GM06990 (cell line): ENCODE measurements at places on chromosomes 5 and 9.

- no peak for DNase-seq
Observed at GRCh38 chr9:114159691-114160090, 4.4 kb downstream of the COL27A1 start.

DNA sequence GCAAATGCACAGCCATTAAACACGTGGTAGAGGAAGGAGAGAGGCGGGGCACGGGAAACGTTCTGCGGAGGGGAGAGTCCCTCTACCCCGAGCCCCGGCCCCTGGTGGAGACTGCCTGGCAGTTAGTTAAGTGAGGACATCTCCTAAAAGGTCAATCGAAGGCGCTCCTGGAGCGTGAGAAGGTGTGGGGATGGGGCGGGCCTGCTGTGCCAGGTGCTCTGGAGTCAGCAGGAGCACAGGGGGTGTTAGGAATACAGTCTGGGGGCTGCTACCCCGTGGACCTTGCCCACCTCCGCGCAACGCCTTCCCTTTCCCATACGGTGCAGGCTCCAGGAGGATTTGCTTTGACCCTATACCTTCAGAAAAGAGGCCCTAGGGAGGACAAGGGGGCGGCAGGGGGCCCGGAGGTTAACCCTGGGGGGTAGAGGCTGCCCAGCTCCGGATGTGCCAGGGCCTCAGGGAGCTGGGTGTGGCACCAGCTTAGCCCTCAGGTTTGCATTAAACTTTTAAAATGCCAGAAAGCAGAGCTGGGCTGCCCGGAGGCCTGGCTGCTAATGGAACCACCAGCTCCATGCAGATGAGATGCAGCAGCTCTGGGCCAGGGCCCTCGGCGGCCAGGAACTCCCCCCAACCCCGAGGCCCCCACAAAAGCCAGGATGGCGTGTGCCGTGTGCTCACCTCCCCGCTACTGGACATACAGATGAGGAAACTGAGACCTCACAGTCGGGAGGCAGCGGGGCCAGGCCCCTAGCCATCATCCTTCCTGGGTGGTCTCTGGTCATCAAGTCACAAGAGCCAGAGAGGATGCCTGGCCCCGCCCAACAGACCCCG is 39.2 kb downstream of the NACC2 start:
- DNase-seq, result peak; percentile 1

DNA sequence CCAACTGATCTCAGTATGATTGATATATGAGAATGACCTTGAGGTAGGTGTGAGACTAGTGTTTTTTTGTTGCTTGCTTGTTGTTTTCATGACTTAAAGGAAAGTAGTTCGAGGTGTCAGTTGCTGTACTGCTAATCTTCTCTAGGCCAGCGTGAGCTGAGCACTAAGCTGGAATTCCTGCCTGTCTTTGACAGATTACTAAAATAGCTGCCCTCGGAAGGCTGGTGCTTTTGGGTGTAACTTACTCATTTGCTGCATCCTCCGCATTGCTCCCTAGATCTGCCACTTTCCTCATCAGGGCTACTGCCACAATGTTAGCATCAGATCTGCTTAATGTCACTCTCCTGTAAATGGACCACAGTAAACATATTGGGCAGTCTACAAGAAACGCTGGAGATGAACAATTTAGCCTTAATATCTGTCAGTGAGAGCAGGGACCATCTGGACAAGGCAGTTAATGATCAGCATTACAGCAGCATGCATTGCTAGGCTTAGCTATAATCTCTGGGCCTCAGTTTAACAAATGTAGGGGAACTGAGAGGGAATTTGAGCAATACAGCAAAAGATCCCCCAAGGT is 106.6 kb upstream of the CDH6 start:
- no peak for DNase-seq

GRCh38 chr5:111756581-111757354 is at the start of gene NREP:
Gene NREP, minus strand, starts transcription at chr5:111757194. Its CDS starts 1,422 bp downstream, at chr5:111755772.
- peak; percentile 29 for DNase-seq

DNA sequence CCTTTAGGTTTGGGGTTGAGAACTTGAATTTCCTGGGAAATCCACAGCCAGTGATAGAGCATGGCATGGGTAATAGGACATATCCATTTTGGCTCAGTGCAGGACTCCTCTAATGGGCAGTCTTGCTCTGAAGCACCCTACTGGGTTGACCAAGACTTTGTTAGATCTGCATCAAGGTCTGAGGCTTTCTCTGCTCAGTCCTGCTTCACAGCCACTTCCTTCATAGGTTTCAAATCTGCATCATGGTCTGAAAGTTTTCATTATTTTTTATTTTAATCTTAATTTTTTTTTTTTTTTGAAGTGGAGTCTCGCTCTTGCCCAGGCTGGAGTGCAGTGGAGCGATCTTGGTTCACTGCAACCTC is 36.5 kb downstream of the KIF2A start:
- DNase-seq, result no peak

GRCh38 chr5:31554552-31554951 is 22.5 kb downstream of the C5orf22 start:
- no peak for DNase-seq

- no peak for DNase-seq
Observed at GRCh38 chr5:16722097-16722495, 105.3 kb upstream of the RETREG1 start.
